HT-29 (cell line): ENCODE measurements at places on chromosomes 13 and 19.

DNA sequence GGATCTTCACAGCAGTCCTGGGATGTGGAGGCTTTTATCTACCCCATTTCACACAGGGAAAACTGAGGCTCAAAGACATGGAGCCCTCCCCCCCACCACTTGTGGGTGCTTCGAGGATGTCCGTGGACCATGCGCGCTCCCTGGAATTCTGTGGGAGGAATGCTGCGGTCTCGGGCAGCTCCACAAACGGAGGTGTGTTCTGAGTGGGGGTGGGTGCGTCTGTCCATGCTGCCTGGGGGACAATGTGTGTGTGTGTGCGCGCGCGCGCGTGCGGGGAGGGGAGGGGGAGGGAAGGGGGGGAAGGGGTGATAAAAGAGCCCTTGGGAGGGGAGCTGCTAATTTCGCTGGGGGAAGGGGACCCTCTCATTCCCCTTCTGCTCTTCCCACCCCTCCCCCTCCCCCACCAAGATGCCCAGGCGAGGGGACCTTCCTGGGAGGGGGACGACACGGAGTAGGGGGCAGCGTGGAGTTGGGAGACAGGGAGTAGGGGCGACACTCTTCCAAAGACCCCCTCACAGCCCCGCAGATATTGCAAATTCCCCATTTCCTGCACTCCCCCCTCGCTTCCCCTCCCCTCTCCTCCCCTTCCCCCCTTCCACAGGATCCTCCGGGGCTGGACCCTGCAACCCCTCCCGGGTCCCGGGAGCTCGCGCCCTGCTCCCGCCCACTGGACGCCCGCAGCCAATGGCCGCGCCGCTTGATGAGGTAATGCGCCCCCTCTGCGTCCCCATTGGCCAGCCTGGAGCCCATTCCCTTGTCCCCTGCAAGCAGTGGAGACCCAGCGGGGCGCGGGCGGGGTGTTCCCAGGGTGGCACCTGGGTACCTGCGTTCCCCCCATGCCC lies 18.9 kb upstream of the ZNRF4 start:
- DNase-seq, result no peak

DNA sequence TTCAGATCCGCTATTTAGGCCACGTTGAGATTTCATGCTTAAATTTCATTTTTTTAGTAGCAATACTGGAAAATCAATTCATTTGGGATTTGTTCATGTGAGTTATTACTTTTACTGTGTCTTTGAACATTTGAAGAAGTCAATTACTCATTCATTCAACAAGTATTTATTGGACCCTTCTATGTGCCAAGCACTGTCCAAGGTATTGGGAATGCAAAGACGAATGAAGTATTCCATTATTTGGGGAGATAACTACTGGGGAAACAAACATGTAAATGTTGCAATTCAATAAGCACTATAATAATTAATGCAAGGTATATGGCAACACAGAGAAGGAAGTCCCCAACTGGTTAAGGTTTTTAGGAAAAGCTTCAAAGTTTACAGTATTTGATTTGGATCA lies 5.7 kb downstream of the CDK8 start:
- DNase-seq, result no peak

GRCh38 chr19:35228177-35228930 lies at the start of gene FAM187B:
Gene FAM187B, minus strand, starts transcription at chr19:35228739. Its CDS starts 59 bp downstream, at chr19:35228680.
- DNase-seq, result no peak

DNA sequence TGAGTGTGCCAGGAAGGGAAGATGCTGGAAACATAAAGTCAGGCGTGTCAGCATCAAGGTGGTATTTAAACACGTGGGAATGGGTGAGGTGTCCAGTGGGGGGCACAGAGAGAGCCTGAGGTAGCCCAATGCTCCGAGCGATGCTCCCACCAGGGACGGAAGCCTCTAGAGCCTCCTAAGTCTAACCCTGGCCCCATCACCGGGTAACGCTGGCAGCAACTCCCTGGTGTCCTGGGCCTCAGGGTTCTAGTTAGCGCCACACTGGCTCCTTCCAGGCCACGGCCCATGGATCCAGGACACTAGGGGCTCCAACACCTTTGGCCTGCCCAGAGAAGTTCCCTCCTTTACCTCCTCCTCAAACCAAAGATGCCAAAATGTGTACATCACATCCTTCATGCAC lies 65.4 kb downstream of the EPS15L1 start:
- DNase-seq, result no peak

- DNase-seq, result no peak
Measured at GRCh38 chr13:93218583-93218982, 8.0 kb upstream of the GPC6 start.

GRCh38 chr13:99565478-99566124 lies 64.3 kb downstream of the TM9SF2 start:
- no peak for DNase-seq

GRCh38 chr13:29683041-29683440 lies 87.6 kb upstream of the SLC7A1 start:
- no peak for DNase-seq
